ENCODE measurements at places on chromosomes 11 and 22.

DNA sequence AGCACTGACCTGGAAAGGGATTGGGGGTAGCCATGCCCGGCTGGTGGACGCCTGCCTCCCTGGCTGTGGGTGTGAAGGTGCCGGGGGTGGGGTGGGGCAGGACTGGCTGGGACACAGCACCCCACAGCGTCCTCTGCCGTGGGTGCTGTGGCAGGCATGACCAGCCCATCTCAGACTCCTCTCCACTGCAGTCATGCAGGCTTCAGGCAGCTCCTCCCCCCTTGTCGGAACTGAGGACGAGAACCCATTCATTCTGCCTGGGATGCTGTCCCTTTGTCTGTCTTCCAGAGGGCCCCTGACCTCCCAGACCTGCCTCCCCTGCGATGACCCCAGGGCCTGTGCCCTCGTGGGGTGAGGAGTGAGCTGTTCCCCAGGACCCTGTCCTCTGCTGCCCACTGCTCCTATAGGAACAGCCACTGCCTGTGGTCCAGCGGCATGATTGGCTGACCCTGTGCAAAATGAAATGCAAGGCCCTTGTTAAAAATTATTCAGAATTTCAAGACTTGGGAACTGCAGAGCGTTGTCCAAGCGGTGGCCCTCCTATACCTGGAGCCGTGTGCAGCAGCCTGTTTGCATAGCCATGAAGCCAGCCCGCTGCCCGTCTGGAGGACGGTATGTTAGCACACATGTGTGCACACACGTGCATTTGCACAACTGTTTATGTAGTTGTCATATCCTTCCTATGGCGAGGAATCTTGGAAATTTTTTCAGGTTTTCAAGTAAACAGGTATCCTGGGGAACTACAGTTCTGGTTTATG, 1122.3 kb downstream of the BRD1 start:
- no peak for DNase-seq

DNA sequence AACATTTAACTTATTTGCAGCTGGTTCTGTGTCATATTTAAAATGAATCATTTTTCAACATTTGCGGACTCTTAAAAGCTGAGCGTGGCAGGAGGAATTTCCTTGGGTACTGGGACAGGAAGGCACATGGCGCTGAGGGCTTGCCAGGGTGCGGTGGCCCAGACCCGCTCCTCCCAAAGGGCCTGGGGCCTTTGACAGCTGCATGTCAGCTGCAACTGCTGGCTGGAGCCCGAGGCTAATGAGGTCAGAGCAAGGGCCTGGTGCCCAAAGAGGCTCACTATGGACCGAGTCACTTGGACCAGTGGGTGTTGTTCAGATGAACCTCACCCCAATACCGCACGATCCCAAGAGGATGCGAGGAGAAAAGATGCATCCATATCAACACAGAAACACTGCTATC, 326.9 kb downstream of the CTTN start:
- no peak for DNase-seq

GRCh38 chr11:68509066-68509465, 48.5 kb downstream of the PPP6R3 start:
- no peak for DNase-seq

GRCh38 chr11:93822359-93822758, 28.1 kb downstream of the VSTM5 start:
- no peak for DNase-seq

- DNase-seq: no peak
These were observed 8.5 kb upstream of the TREH start for GRCh38 chr11:118687906-118688305.

GRCh38 chr11:32266601-32267000, 168.7 kb downstream of the WT1 start:
- no peak for DNase-seq

DNA sequence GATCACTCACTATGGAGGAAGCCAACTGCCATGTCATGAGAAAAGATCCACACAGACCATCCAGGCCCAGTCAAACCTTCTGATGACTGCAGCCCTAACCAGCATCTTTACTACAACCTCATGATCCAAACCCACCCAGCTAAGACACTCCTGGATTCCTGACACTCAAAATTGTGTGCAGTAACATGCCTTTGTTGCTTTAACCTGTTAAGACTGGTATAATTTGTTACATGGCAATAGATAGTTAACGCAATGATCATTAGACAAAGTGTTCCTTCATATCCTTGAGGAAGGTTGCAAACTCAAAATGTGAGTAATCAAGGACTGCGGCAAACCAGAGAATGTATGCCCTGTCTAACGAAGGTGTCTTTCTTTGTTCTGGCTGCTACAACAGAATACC, 47.1 kb upstream of the CSNK2A3 start:
- DNase-seq: no peak

DNA sequence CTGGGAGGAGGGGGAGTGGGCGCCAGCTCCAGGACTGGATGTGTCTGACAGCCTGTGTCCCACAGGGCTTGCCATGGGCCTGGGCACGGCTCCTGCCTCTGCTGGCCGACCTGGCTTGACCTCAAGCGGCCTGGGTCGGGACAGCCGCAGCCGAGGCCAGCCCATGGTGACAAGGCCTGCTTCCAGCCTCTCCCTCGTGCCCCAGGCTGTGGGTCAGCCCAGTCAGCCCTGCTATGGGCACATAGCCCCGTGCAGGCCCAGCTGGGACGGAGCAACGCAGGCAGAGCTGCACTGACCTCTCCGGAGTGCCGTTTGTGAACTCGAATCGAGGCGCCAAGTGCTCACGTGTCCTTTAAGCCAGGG, 17.9 kb downstream of the OSBPL5 start:
- DNase-seq: no peak

DNA sequence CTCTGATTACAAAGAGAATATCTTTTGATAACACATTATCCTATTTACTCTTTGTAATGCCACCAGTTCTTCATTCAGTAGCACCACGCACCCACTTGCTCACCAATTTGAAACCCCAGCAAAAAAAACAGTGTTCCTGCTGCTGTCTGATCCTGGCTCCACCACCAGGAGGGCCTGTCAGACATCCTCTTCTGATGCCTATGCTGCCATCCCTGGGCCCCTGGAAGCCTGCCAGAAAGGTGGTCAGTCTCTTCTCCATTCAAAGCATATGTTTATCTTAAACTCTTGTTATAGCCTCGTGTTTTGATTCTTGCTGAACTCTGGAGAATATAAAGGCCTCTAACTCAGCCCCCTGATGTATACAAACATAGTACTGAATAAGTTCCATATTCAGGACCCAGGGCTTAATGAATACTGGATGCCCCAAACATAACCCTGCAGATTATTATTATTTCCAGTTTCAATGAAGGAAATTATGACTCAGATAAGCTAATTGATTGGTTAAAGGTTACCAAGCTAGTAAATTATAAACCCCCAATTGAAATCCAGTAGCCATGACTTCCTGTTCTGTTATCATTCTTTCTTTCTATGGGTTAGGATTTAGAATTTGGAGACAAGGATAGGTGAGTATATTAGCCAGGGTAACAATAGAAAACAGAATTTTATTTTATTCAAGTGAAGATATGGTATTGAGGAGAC, 116.7 kb downstream of the NTM start:
- DNase-seq: no peak

DNA sequence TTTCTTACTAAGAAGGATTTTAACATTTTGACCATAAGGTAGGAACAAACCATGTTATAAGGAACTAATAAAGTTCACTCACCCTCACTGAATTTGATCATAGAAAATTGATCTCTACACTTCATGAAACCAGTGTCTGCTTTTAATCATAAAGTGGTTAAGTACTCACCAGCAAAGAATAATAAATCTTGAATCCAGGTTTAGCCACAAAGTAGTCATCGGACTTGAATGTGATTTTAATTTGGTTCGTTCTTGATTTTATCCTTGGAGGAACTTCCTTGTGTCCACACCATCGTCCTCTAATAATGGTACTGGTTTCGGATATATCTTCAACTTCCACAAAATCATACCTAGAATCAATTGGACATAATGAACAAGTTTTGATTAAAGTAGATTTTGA, 40.5 kb upstream of the DDI1 start:
- no peak for DNase-seq

DNA sequence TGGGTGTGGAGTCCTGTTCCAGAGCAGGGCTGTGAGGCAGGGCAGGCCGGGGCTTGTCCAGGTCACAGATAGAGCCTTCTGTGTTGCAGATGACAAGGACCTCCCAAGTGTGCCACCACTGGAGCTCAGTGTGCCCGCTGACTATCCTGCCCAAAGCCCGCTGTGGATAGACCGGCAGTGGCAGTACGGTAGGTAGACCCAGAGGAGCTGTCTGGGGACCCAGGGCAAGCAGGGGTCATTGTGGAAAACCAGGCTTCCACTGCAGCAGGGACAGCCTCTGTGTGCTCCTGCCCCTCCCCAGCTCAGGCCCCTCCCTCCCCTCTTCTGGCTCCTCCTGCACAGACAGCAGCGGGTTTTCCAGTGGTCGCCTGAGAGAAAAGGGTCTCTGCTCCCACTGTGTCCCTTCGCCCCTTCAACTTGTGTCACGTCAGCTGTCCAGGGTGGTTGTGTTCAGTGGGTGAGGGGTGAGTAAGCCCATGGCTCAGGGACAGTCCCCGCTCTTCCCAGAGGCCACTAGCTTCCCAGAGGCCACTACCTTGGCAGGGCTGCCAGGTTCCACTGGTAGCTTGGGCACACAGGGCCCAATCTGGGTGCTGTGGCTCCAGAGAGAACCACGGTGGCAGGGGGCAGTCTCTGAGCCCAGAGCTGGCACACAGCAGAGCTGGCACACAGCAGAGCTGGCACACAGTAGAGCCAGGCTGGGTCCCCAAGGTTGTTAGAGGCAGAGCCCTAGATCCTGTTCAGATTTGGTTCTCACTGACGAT, 78.4 kb downstream of the MED15 start:
- no peak for DNase-seq

- no peak for DNase-seq
These were observed 19.4 kb upstream of the SUSD2 start for GRCh38 chr22:24161909-24162308.

DNA sequence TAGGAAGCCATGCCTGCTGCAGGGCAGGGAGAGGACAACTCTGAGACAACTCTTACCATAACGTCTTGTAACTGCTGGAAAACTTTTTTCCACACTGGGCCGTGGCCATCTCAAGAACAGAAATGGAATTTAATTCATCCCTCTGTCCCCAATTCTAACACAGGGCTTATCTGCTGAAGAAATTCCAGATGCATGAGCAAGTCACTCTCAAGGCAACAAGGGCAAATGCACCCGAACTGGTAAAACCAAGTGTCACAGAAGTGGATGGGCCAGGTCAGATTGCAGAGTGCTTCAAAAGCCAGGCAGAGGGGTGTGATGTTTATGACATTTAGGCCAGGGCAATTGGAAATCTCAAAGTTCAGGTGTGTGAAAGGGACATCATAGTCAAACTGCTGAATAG, 7.4 kb downstream of the SMPD1 start:
- DNase-seq: no peak

- no peak for DNase-seq
These were observed 889.4 kb upstream of the TENM4 start for GRCh38 chr11:80330264-80330663.

- no peak for DNase-seq
These were observed 23.2 kb upstream of the ST3GAL4 start for GRCh38 chr11:126332221-126332711.

- no peak for DNase-seq
These were observed 143.3 kb upstream of the MTNR1B start for GRCh38 chr11:92826136-92826535.

DNA sequence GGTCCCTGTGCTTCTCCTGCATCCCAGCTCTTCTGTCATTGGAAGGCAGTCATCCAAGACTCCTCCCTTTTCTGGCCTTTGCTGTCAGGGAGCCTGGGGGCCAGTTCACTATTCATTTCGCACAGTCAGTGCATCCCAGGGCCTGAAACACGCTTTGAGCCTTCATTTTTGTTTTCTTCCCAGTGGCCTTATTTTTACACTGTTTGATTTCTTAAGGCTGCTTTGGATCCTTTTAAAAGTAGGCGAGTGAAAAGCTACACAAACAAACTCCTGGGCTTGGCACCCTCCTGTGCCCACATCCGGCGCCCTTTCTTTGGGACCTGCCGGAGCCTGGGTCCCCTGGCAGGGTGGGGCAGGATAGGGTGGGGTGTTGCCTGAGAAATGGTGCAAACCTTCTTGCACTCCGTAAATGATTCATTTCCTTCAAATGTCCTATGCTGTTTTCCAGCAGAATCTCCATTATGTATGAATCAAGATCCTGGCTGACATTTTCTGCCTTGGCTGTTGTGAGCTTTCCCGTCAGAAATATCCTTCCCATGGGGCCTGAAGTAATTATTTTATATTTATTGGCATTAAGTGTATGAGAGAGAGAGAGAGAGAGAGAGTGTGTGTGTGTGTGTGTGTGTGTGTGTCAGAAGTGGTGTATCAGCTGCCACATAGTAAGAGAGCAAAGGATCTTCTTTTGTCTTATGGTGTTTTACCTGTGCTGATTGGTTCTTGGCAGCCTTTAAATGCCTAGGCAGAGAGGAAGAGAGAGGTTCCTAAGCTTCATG, 45.6 kb downstream of the BCR start:
- DNase-seq: no peak

GRCh38 chr11:118533769-118534729, 3.1 kb downstream of the TMEM25 start:
- DNase-seq: no peak

DNA sequence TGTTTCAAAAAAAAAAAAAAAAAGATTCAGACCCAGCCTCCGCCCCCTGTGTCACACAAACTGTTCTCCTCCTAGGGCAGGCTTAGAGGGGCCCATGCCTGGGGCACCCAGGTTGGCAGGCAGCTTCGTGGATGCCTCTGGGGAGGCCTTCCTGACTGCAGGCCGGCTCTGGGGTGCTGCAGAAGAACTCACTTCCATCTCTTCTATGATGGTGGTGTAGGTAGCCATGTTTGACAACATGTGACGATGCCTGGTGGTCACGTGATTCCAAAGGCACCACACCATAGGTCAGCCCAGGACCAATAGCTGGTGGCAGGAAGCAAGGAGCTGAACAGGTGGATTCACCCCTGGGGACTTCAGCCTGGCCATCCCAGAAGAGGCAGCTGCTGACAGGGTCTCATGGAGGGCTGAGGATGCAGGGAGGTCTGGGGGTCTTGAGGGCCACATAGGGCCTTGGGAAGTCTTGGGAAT, 24.1 kb upstream of the CELSR1 start:
- no peak for DNase-seq

DNA sequence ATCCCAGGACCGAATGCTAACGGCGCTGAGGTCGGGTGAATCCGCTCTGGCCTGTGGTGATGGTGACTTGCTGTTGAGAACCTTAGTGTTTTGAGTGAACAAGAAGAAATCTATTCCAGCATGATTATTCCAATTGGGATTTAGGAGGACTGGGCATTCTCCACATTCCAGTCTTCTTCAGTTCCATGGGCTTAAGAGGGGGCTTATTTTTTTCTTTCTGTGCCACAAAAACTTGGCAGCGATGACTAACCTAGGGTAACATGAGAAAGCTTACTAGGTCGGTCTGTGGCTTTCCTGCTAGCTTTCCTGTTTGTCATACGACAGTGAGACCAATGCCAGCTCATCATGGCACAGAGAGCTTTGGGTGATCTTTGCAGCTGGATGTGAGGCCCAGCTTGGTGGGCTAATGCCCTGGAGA, 62.9 kb upstream of the ATXN10 start:
- no peak for DNase-seq

DNA sequence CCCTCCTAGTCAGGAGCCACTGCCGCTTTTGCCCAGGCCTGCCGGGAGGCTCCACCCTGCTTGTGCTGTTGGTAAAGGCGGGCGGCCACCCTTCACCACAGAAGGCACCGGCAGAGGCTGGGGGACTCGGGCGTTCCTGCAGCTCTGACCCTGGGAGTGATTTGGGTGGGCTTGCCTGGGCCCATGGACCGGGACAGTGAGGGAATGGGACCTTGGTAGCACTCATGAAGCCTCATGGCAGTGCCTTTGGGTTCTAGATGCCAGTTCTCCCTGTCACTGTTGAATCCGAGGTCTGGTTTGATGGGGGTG, 4.4 kb downstream of the TPCN2 start:
- DNase-seq: no peak

GRCh38 chr11:118200901-118201680, 23.7 kb downstream of the JAML start:
- no peak for DNase-seq
